ENCODE measurements at places on chromosomes 2 and 18.

DNA sequence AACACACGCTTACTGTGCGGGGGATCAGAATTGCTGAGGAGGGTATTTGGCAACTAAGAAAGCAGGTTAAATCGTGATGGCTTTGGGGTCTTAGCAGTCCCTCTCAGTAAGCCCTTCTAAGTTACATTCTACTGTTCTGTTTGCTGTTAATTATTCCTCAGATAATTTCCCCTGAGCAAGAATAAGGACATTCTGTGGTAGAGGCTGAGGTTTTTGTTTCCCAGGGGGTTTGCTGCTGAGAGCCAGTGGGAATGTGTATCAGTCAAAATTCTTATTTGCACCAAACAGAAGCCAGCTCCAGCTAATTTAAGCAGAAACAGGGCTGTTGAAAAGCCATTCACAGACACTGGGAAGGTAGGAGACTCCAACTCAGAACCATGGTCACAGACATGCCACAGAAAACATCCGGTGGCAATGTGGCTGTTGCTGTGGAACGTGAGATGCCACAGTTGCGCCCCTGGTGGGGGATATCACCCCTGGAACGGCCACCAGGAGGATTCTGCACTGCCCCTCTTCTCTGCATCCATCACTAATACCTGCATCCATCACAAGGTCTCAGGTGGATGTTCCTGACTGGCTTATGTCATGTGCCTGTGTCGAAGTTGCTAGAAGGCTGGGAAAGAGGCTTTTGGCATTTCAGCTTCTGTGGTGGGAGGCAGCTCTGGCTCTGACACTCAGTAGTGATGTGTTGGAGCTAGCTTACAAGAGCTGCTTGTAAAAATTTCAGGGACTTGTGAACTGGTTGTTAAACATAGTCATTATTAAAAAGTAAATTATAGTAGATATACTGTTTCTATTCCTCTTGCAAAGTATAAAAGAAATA is 23.2 kb downstream of the SLC4A3 start:
- DNase-seq: no peak

- DNase-seq: no peak
Observed at GRCh38 chr2:464562-465309, 176.8 kb upstream of the ALKAL2 start.

DNA sequence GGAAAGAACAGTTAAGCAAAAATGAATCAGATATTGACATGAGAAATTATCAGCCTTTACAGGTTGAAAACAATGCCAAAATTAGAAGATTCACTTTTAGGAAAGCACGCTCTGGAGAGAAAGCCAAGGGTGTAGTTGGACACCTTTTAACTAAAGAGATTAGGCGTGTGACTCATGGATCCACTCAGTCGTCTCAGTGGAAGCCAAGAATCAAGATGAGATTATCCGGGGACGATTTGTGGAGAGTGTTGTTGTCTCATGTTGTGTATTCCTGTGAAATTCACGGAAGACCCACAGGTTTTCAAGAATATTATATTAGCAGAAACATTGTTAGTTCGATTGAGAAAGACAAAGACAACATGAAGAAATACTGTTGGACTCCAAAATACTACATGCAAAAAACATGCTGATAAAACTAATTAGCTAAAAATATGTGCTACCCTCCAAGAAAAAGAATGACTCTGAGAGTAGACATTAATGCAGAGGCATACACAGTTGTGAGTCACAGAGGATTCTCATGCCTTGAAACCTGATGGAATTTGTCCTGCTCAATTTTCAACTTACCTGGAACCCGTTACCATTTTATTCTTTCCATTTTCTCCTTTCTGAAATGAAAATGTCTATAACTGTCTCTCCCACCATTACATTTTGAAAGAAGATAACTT is 192.1 kb upstream of the RND3 start:
- no peak for DNase-seq

GRCh38 chr18:41436772-41437171 is 518.3 kb upstream of the PIK3C3 start:
- DNase-seq: peak; percentile 37

DNA sequence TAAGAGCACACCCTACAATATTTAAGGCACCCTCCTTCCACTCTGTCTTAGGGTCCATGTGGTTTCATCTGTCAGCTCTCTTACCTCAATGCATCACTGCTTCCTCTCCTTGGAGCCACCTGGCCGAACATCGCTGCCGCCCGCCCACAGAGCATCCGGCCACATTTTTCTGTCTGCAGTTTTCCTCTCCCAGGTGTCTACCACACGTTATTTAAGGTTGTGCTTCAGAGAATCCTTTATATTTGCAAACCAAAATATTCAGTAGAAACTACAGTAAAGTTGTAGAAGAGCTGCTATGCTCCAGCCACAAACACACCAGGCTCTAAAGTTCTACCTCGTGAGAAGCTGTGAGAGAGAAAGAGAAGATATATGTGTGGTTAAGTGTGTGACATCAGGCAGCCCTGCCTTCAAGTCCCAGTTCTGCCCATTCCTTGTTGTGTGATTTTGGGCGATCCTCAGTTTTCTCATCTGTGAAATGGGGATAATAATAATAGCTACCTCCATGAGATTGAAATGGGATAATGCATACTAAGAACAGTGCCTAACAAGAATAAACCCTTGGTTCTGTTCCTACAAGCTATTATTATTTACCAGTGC is 4.9 kb upstream of the STK17B start:
- no peak for DNase-seq

DNA sequence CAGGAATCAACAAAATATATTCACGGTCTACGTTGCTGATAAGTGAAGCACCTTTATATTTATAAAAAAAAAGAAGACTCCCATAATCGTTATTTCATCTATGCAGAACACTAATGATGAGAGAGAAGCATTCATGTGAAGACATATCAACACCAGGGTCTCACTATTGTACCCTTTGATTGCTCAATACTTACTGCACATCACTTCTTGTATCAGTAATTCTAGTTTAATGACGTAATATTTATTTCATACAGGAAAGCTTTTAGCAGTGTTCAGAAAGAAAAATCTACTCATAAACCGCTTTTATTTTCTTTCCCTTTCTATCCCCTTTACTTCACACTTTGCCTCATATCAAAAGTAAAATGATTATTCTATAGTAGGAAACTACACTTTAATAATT is 30.7 kb downstream of the CCDC141 start:
- no peak for DNase-seq

DNA sequence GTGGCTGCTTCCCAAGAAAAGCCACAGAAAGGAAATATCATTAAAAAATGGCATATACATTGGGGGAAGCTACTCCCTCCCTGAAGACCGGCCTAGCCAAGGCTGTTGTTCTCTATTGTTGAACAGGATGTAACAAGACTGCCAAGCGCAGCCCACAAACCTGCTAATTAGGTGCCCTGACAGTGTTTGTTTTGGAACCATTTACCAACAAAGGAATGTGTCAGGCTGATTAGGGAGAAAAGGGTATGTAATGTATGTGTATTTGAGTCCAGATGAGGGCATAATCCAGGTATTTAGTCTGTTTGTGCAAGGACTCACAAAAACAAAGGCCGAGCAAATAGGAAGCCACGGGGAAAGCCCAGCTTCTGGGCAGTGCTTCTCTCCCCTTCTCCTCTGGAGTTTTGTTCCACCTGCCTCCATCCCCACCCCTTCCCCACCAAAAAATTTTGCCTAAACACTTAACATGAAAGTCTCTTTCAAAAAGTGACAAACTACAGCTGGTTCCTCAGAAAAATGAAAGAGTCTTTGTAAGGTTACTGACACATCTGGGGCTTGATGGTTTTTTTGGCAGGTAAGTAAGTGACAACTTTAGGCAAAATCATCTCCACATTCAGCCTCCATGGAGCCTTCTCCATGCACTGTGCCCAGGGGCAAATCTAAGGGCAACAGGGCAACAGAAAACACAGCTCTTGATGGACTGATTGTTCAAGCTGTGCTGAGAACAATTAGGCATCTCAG is 78.3 kb upstream of the FZD5 start:
- DNase-seq: peak; percentile 76

GRCh38 chr2:96145848-96146152 is 560 bp upstream of the DUSP2 start:
- no peak for DNase-seq

- DNase-seq: peak; percentile 16
Observed at GRCh38 chr2:165431014-165431413, 38.5 kb upstream of the CSRNP3 start.

DNA sequence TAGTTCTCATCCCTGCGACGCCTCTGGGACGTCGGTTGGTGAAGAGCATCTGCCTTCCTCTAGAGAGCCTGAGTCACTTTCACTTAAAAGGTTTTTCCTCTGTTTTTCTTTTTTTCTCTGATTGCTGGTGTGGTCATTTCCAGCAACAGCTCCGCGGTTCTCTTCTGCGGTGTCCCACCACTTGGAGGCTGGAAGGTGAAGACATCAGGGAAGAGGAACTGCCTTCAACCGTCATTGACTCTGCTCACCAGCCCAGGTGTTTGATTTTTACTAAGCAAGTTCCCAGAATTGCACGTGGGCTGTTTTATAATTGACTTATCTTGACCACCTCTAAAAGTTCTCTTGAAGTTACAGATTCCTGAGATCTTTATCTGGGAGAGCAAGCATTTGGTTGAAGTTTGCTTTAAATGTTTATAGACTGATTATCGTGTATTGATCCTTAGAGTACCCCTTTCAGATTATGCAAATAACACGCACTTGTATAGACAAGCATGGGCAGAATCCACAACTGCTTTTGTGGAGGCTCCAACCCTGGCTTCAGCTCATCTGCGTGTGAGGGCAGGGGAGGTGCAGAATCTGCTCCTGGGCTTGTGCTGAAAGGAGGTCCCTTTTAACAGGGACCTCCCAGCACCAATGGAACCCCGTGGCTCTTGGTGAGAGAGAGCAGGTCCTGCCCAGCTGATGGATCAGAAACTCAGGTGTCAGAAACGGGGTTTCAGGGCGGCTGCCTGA is 3.5 kb downstream of the CTDP1 start:
- DNase-seq: no peak

GRCh38 chr2:146265656-146266055 is 1579.2 kb upstream of the ACVR2A start:
- DNase-seq: no peak

DNA sequence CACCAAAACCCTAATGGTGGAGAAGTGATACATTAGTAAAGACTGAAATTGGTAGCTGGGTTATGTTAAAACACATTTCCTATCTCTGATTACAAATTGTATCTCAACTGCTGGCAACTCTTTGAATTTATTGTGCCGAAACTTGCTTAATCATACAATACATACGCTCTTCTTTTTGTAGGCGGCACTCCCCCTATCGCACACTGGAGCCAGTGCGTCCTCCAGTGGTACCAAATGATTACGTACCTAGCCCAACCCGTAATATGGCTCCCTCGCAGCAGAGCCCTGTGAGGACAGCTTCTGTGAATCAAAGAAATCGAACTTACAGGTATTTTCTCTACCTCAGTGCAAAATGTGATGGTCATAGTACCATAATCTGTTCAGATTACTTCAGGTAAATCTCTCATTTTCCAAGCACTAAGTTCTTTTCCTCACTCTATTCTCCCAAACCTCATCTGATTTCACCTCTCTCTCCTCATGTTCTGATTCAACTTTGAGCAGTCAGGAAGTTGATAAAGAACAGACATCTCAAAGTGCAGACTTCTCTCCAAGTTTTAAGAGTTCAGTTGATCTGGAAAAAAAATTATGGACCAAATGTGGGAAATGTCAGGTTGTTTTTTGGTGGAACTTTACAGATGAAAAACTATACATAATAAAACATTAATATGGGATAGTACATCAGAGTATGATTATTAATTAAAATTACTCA is 66.5 kb downstream of the ABI2 start:
- DNase-seq: peak; percentile 27

DNA sequence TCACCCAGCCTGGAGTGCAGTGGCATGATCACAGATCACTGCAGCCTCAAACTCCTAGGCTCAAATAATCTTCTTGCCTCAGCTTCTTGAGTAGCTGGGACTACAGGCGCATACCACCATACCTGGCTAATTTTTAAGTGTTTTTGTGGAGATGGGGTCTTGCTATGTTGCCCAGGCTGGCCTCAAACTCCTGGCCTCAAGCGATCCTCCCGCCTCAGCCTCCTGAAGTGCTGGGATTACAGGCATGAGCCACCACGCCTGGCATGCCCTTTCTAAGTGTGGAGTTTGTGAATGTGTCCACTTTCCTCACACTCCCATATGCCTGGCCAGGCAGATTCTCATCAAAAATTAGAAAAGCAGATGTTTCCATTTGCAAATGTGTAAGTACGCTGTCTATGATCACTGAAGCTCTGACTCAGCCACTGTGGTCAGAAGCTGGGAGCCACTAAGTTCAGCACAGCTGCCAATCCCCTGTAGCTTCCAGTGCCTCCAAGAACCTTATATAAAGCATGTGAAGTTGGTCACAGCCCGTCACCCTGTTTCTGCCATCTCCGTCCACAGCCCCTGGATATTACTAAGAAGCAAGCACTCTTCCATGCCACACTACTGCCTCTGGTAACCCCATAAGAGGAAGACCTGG is 155.4 kb downstream of the FAM210A start:
- DNase-seq: no peak

DNA sequence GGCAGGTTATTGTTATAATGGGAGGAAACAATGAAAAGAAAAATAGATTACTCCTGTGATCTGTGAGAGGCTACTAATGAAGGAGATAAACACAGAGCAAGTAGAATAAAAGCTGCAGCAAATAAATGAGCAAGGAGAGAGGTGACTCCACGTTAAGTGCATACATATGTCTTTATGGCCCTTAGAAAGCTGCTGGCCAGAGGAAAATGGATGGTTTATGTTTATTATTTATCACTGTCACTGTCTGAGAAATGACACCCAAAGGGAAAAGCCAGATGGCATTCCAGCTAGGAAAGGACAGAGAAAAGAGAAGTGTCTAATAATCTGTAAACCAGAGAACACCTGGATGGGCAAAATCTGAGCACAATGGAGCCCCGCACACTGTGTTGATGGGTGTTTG is 122.9 kb upstream of the DDX18 start:
- no peak for DNase-seq

DNA sequence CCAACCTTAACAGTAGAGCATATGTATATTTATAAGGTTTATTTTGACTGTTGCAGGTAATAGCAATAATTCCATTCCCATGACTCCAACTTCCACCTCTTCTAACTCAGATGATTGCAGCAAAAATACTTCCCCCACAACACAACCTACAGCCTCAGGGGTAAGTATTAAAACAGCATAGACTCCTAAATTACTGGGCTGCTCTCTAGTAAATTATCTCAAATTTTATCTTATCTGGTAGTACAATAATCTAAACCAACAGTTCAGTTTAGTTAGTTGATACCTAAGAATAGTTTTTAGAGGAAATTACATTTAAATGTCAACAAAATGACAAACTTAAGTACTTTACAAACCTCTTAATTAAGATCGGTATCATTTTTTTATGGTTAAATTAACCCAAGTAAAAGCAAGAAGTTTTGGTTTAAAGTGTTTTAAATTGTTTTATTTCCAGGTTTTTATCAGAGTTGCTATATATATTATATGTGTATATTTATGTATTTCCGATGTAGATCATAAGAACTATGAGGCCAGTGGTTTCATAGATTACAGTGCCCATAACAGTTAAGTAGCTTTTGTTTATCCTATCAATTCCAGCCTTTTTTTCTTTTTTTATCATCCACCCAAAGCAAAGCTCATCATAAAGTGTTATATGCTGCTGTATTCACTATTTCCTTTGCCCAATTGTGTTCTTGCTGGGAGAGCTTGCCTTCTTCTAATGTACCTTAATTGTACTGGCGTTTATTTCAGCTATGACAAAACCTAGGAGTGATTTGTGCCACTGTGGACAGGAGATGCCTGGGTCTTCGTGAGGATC is 13.7 kb downstream of the GATA6 start:
- DNase-seq: no peak

- DNase-seq: no peak
Observed at GRCh38 chr2:238709325-238710025, 138.4 kb upstream of the TWIST2 start.

GRCh38 chr2:196131384-196131937 is 39.9 kb downstream of the STK17B start:
- peak; percentile 76 for DNase-seq

- no peak for DNase-seq
Observed at GRCh38 chr18:23121133-23121532, 14.2 kb upstream of the CABLES1 start.
